ENCODE measurements at places on chromosomes 12 and 14.

GRCh38 chr14:39005044-39005880 is 97.8 kb downstream of the SEC23A start:
- no peak for DNase-seq

DNA sequence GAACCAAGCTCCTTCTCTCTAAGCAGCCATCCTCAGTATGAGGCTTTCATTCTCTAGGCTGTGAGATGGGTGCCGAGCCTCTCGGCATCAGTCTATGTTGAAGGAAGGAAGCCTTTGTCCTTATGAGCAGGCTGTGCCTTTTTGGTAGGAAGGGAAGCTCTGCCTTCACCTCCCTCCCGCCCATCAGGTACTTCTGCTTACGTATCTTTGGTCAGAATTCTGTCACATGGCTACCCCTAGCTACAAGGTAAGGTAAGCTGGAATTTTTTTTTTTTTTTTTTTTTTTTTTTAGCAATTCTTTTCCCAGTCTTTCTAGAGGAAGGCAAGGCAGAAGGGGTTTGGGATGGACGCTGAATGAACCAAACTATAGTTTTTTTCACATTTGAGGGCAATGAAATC is 16.9 kb downstream of the BATF start:
- no peak for DNase-seq

GRCh38 chr14:95504135-95505029 is 12.1 kb downstream of the SYNE3 start:
- DNase-seq = no peak

DNA sequence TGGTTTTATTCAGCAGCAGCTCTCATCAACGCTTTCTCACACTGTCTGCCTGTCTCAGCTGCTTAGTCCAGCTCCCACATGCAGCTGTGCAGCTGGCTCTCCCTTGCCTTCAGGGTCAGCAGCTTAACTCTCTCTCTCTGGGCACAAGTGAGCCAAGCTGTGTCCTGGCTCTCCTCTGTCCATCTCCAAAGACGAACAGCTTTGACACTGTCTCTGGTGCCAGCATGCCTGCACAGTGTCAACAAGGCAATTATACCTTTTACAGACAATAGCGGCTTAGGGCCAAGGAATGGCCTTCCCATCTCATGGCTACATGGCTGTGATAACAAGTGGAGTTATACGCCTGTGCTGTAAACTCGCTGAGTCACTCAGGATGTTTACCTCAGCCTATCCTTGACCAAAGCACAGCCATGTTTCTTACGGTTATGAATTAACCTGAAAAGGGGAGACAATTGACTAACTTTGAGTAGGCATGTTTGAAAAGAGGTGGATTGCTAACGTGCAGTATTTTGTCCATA is 38.4 kb upstream of the MANSC4 start:
- no peak for DNase-seq

Measured in activated naive CD4-positive, alpha-beta T cell treated with Interleukin-2 at 50 U/mL for 16 hours (primary cell).